Small intestine (tissue), 16 donors: ENCODE measurements at places on chromosomes 2 and 18. TPM values are rescaled to one million over a fixed set of nuclear protein-coding genes. Genes with fewer than 3 reads are reported as not detected.

DNA sequence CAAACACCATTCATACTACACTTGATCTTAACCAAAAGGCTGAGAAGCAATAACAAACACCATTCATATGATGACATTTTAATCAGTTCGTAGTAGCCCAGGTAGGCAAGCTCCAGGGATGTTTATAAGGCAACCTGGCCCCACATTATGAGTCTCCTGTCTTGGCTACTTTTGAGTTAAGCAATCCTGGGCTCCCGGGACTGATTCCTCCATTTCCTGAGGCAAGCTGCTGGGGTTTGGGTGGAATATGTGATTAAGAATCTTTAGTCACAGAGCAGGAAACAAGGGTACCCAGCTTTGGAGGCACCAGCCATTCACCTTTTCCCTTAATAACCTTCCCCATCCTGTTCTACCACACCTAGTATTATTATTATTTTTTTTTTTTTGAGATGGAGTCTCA is 24.5 kb upstream of the SPRED2 start:
- DNase-seq, result no peak

DNA sequence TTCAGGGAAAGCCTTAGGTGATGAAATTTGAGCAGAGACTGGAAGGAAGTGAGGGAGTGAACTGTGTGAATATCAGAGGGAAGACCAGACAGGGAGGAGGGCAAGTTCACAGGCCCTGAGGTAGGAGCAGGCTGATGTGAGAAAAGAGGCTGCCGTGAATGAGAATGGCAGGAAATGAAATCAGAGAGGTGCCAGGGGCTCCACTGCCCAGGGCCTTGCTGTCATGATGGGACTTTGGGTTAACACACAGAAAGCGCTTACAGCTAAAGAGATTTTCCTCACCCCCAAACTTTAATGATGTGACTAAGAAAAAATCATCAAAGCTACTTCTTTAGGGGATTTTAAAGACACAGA is 53.8 kb downstream of the MARCHF4 start:
- no peak for DNase-seq

Gene HOXD13
- polyA plus RNA-seq, result not detected

- no peak for DNase-seq
Observed at GRCh38 chr18:37383846-37384595, 181.6 kb downstream of the CELF4 start.

- DNase-seq, result no peak
Observed at GRCh38 chr18:26635466-26635865, 87.1 kb upstream of the KCTD1 start.

Gene CHPF
- 49.0 TPM for polyA plus RNA-seq

GRCh38 chr2:150383587-150383986 is 103.9 kb downstream of the RND3 start:
- DNase-seq, result no peak

Gene SERPINB4
- not detected for polyA plus RNA-seq

DNA sequence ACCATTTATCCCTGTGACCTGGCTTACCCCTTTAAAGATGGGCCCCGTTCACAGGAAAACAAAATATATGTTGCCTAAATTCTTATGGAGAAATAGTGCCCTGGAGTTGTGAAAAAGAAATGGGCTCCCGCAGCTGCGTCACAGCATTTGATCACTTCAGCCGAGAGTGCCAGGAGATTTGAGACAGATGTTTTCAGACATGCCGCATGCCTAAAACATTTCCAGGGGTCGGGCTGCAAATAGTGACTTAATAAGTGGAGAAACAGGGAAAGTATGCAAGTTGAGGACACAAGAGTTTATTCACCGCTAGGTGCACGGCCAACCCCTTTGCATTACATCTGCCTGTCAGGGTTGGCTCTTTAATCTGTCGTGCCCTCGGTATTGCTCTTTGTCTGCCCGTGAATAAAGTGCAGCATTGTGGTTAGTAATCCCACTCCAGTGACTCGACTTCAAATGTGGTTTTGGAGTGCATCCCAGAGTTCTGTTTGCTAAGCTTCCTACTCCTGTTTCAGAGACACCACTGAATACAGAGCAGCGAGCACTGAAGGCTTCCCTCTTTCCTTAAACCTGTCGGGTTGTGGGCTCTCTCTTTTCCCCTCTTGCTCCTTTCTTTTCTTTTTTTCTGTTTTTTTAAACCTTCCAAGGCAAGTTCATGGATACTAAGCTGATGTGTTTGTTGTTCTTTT is 187.5 kb downstream of the LTBP1 start:
- peak; percentile 20 for DNase-seq

- no peak for DNase-seq
Observed at GRCh38 chr2:144520756-144521487, 1.0 kb upstream of the ZEB2 start.

GRCh38 chr2:39666491-39667101 is 879 bp downstream of the TMEM178A start:
- peak; percentile 23 for DNase-seq

- peak; percentile 38 for DNase-seq
Observed at GRCh38 chr2:8599421-8600242, 82.2 kb upstream of the ID2 start.

Gene IL36B
- polyA plus RNA-seq, result not detected

DNA sequence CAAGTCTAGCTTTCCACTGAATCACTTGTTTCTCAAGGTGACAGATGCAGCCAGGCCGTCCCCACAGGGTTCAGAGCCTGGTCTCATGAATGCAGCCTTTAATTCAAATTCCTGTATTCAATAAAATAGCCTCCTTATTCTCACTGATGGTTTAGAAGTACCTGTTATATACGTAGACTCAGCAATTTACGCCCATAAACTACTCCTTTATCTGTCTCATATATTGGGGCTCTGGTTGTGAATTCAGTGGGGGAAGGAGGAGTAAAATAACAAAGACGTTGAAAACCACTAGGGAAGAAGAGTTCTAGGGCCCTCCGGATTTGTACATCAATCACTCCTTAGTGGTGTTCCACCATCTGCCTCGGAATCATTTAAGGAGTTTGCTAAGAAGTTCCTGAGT is 1.7 kb downstream of the OBSL1 start:
- no peak for DNase-seq

Gene PCARE
- not detected for polyA plus RNA-seq

GRCh38 chr2:214578442-214578841 is 167.6 kb downstream of the VWC2L start:
- DNase-seq, result no peak

Gene DSG2
- 66.9 TPM for polyA plus RNA-seq

- peak; percentile 33 for DNase-seq
Observed at GRCh38 chr2:77831060-77831459, 308.9 kb upstream of the LRRTM4 start.

Gene ADCY3
- 15.3 TPM for polyA plus RNA-seq

- no peak for DNase-seq
Observed at GRCh38 chr2:216920937-216921456, 61.1 kb upstream of the TNP1 start.

DNA sequence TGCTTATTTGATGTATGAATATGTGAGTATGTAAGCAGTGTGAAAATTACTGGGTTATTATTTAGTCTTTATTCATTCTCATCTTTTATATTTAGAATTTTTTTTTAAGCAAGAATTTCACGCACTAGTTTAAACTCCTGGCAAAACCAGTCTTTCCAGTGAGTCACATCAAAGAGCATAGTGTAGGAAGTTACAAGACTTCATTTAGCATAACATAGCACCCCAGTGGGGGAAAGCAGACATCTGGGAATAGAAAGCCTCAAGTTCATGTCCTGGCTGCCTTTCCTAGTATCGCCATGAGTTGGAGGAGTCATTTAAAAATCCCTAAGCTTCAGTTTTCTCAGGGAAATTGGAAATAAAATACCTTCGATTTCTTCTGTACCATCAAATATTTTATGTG is 408.3 kb downstream of the NUP35 start:
- no peak for DNase-seq

DNA sequence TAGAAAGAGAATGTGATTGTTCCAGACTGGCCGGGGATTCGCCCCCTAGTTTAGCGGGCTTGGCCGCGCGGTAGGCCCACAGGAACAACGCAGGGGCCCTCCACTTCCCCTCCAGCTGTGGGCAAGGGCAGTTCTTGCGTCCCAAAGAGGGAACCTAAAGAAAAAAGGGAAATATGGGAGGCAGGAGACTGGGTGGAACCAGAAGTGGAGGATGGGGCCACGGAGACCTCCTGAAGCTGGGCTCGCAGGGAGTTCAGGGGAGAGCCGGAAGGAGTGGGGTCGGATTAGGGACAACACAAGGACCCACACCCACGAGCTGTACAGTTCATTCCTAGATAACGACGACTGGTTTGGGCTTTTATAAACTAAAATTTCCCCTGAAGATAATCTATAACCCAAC is 18.2 kb downstream of the GNLY start:
- DNase-seq, result no peak

DNA sequence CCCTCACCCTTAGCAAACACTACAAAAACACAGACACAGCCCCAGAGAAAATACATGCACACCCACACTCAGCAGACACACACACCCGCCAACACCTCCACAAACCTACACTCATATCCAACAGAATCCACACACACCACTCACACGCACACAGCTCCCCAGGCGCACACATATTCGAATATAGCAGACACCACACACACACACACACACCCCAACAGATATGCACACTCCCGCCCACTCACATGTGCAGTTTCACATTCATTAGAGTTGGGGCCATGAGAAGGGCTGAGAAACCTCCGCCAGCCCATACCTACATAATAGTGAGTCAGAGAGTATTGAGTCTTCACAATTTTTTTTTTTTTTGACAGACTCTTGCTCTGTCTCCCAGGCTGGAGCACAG is 29.4 kb upstream of the NOTO start:
- peak; percentile 12 for DNase-seq

GRCh38 chr18:57209713-57210106 is 62.8 kb downstream of the BOD1L2 start:
- DNase-seq, result peak; percentile 24
